ENCODE measurements at places on chromosomes 3 and 15.

DNA sequence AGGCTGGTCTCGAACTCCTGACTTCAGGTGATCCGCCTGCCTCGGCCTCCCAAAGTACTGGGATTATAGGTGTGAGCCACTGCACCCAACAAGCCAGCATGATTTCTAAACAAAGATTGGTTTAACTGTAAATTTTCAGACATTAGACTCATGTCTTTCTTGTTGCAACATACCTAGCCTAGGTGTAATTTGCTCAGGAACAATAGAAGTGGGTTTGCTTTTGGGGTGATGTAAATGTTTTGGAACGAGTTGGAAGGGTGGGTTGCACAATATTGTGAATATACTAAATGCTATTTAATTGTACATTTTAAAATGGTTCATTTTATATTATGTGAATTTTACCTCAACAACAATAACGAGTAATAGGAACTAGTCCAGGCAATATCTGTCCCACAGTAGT is 7.1 kb downstream of the CCR4 start:
- DNase-seq = no peak

- no peak for DNase-seq
Observed at GRCh38 chr15:69666921-69667811, 214.5 kb downstream of the RPLP1 start.

- no peak for DNase-seq
Observed at GRCh38 chr3:19427422-19428149, 279.3 kb downstream of the KCNH8 start.

DNA sequence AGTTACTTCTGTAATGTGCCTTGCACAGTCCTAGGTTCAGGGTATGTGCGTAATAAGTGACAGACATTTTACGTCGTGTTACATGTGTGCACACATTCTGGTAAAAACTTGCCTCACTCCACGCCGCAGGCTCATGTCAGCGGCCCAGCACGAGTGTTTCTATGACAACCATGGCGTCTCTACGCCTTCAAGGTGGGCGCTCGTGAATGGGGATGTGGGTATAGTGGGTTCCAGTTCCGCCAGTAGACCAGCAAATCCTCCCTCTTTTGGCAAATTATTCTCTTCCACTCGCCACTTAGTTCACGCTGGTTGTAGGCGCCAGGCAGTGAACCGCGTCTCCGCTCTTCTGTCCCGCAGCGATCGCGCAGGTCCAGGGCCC is 40.3 kb downstream of the CHST14 start:
- no peak for DNase-seq

DNA sequence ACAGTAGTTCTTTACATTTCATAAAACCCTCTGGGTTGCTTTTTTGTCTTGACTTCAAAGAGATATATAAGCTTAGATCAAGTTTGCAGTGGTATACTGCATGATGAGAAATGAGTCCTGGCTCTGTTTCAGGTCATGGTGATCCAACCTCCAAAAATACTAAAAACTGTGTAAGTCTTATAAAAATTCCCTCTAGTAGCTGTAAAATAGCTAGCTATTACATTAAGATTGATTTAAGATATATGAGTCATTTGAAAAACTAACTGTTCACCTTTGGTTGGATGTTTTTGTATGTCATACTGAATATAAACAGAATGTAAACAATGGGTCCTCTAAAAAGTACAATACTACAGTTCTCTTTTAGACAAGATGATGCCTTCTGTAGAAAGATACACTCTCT is 879.2 kb downstream of the ROBO1 start:
- no peak for DNase-seq

DNA sequence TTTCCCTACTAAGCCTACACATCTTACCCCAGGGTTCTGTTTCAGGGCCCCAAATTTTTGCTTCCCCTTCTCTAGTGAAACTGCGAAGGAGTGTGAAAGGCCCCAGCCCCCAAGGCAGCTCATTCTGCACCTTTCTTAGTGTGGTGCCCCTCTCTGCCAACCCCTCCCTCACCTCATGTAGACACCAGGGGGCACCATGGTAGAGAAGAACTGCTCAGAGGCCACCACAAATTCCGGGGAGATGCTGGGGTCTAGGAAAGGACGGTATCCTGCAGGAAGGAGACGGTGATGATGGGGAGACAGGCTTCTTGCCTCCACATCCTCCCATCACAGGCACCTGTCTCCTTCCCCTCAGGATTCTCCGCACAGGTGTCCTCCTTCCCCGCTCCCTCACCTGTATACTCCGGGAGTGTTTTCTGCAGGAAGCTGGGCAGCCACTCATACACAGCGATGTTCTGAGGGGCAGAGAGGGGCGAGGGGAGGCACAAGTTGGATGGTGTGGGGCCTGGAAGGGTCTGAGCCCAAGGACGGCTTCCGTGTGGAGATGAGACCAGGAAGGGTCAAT is 3.6 kb downstream of the DUOX2 start:
- no peak for DNase-seq

DNA sequence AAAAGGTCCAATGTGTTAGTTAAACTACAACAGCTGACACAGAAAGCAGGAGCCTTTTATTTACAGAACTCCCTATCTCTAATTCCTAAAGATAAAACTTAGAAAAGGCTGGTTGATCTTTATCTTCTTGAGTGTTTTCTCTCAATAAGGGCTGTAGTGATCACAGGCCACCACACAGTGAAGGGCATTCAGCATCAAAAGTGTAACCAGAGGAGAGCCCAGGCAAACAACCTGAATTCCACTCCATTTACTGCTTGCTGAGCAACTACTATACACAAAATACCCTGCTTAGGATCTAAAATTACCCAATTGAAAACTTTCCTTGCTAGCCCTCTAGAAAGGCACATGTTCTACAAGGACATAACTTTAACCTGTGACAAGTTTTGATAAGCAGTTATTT is 122.7 kb downstream of the MEIS2 start:
- no peak for DNase-seq

GRCh38 chr3:78610462-78611125 is 1157.2 kb downstream of the ROBO1 start:
- DNase-seq = peak; percentile 2

GRCh38 chr3:53808496-53808895 is 37.7 kb downstream of the CHDH start:
- no peak for DNase-seq

DNA sequence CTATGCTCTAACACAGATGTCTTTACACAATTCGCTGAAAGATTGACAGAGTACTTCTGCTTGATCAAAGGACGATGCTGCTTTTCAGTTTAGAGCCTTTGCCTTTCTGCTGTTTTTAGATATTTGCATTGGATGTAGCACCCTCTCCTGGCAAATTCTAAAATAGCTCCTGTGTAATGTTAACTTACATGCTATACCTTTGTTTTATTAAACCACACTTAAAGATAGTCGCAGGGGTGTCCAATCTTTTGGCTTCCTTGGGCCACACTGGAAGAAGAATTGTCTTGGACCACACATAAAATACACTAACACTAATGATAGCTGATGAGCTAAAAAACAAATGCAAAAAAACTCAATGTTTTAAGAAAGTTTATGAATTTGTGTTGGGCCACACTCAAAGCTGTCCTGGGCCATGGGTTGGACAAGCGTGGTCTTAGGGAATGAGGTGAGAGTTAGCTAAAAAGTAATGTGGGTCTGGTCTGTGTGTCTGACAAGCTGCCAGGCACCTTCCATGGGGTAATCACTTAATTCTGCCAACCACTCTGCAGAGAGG is 62.9 kb downstream of the ATG7 start:
- peak; percentile 49 for DNase-seq

DNA sequence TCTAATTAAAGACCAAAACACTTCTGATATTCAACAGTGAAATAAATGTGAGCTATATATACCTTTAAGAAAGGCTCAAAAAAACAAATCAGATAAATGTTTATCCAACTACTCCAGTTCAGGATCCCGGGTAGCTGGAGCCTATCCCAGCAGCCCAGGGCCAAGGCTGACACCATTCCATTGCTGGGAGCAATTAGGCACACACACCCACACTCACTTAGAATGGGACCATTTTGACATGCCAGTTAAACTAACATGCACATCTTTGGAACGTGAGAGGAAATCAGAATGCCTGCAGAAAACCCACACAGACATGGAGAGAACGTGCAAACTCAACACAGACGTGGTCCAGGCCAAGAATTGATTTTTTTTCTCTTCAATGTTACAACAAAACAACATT is 30.0 kb upstream of the PLSCR4 start:
- DNase-seq = peak; percentile 6

DNA sequence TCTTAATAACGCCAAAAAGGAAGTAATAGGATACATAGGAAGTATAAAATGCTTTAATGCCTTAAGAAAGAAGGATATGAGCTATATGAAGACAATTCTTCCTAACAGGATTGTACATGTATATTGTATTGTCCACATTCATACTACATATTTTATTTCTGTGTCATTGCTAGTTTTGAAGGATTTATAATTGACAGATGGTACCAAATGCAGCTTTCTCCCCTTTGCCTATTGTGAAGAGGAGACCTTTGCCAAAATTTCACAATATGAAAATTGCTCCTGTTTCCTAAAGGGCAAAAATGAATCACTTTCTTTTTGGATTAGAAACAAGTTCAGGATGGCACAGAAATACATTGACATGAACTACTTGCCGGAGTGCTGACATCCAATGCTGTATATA is 34.8 kb upstream of the EOMES start:
- DNase-seq = peak; percentile 29

DNA sequence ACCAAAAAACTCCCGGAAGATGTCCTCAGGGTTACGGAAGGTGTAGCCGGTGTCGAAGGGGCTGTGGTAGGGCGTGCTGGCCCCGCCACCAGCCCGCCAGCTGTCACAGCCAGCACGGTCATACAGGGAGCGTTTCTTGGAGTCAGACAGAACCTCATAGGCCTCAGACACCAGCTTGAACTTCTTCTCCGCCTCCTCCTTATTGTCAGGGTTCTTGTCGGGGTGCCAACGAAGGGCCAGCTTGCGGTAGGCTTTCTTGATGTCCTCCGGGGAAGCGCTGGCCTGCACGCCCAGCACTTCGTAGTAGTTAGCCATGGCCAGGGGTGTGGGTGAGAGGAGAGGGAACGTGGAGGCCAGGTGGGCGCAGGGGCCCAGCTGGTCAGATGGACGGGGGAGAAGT is 3.8 kb downstream of the DNAJB8 start:
- no peak for DNase-seq

DNA sequence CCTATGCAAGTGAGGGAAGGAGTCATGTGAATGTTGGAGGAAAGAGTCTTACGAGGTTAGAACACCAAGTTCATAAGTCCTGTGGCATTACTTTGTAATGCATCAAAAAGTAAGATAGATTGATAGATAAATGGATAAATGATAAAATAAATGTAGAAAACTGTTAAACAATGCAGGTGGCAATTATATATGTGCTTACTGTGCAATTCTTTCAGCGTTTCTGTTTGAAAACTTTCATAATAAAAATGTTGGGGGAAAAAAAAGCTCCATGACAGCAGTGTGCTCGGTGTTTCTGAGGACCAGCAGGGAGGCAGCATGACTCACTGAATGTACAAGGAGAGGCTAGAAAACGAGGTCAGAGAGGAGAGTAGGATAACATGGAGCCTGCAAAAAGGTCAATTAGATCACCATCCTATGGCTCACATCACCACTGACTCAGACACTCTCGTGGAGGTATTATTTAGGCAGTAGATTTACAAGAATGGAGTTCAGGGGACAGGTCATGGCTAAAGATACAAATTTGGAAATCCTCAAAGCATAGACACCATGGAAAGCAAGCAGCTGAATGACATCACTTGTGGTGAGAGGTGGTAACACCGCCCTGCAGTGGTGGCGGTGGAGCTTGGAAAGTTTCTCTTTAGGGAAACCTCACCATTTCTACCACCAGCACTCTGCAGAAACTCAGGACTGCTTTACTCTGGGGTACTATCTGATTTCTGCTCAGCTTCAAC is 219.8 kb downstream of the CTNNB1 start:
- DNase-seq = peak; percentile 43

DNA sequence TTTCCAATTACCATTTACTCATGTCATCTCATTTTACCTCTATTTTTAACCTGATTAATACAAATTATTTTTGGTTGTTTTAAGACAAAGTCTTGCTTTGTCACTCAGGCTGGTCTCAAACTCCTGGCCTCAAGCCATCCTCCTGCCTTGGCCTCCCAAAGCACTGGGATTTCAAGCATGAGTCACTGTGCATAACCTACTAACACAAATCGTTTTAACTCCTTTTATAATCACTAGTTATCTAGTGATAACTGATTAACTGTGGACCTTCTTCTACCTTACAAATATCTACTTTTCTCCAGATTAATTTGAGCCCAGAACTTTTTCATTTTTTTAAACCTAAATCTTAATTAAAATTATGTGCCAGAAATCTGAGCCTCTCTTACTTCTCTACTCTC is 4.6 kb downstream of the ATP13A3 start:
- no peak for DNase-seq

DNA sequence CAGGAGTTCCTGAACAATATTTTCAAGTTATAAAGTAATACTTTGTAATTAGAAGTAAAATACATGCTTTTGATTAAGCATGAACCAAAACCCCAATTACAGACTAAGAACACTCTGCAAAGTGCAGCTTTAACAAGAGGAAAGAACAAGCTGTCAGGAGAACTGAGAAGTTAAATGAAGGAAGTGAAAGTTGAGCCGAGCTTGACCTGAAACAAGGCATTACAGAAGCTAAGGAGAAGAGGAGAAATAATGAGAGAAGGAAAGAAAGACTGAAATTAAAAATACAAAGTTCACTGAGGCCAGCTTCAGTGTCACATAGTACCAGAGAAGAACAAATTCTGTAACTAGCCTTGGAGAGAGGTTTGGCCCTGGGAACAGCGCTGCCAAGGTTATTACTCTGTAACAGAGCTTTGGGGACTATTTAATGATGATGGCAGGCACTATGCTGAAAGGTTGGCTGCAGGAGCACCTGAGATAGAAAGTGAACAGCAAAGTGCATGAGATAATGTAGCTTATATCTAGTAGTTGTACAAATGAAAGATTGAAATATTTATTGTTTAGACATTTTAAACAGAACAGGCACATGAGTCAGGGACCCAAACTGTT is 241.9 kb upstream of the PEX5L start:
- DNase-seq = no peak

DNA sequence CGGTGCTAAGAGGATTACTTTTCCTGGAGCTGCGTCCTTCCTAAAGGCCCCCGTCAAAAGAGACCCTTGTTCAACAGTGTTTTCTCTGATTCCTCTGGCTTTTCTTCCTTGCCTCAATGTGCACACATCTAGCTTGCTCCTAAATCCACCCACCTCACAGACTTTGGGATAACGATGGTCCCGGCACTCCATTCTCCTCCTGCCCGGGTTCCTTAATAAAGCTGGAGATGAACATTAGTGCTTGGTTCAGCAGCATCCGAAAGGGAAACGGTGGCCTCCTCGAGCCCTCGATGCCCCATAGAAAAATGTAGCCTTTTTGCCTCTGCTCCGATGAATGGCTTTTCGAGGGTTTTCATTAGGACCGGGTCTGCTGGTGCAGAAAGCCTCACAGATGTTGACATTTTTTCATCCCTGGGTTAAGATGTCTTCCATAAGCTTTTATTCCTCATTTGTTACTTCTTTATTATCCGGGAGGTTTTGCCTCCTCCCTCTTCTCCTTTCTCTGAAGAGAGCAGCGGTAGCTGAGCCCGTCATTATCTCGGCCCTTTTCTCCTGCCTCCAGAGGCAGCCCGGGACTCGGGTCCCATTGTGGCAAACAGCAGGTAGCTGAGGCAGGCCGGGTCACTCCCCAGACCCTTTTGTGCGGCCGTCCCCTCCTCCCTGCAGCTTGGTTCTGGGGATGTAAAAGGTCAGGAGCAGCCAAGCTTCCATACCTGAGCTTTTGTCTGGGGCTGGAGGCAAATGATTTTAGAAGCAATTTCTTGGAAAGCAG is 64.6 kb downstream of the CPN2 start:
- no peak for DNase-seq

Measured in stromal cell of bone marrow (primary cell).